Cortex of kidney (tissue), 1 donor: ENCODE measurements at places on chromosomes 1 and 21.

GRCh38 chr1:12600880-12601633 lies 17.0 kb downstream of the DHRS3 start:
- no peak for DNase-seq

DNA sequence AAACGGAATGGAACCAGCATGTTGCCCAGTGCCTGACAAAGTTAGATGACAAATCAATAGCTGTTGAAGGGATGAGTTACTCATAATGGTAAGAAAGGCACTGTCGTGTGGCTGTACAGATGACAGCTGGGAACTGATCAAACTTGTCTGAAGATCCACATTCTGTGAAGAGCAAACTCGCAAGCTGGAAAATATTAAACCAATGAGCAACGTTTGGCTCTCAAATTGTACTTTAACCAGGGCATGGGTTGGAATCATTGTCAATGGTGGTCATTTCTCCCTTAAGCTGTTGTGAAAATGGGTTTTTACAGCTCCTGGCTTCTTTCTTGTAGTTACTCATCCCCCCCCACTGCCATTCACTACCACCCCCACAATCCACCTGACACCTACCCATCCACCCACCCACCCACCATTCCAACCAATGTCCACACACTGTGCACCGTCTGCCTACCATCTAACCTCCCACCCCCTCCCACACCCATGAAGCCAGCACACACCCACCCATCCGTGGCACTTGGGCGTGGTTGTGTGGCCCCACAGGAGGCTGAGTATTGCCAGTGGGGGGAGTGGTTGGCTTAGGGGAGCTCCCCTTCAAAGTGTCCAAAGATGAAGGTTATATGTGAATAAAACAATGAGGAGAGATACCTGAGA lies 46.7 kb downstream of the CLDN14 start:
- no peak for DNase-seq

DNA sequence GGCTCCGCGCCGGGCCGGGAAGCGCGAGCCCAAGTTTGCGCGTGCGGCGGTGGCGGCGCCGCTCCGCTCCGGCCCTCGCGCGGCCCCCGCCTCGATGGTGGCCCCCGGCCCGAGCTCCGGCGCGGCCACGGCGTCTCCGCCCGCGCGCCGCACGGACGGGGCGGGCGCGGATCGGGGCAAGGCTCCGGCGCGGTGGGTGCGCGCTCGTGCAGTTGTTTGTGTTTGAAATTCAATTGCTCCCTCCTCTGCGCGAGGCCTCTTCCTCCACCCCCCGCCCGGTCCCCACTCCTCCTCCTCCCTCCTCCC lies at the start of gene HDGF:
TSS of gene HDGF (minus strand) at position 225 of the 306 bp plus-strand sequence. CDS start 246 bp downstream, outside the sequence.
- no peak for DNase-seq

DNA sequence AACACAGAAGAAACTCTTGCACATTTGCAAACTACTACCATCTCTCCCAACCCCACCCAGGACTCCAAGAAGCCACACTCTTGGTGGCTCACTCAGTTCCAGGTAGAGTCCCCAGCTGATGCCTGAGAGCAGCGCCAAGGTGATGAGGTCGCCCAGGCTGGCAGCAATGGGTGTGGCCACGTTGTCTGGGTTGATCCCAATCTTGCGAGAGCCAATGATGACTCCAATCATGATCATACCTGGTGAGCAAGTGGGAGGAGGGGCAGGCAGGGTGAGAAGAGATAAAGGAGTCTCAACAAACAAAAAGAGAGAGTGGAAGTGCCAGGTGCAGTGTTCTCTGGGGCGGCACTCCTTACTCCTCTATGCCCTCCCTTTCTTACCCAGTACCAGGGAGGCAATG lies 14.4 kb downstream of the SLC41A1 start:
- no peak for DNase-seq

- DNase-seq = no peak
Measured at GRCh38 chr1:10108134-10108663, 75.4 kb downstream of the UBE4B start.

DNA sequence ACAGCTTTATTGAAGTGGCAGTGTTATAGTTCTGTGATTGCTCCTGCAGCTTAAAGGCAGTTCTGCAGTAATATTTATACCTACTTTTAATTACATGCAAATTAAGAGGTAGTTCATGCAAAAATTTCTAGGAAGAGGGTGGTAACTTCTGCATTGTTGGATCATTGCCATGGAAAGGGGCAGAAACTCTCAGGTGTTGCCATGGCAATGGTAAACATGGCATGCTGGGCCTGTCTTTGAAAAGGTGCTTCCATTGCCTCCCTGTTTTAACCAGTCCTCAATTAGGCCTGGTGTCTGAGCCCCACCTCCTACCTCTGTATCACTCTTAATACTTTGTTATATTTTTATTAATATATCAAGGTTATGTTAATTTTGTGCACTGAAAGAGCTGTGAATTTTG lies 104.7 kb downstream of the DISC1 start:
- DNase-seq = no peak

DNA sequence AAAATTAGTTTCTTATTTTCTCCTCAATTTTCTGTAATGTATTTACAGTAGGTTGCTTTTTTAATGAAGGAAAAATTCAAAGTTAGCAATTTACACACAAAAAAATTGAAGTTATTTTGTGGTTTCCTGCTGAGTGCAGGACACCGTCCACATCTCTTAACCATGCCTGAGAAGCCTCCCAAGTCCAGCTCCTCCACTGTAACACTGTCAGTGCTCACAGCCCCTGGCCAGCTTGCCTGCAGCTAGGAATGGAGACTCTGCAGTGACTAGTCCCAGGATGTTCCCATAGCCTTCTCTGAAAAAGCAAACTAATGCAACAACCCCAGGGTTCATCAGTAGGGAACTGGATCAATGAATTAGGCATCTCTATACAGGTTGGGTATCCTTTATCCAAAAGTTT lies 3.5 kb downstream of the A3GALT2 start:
- DNase-seq = no peak

DNA sequence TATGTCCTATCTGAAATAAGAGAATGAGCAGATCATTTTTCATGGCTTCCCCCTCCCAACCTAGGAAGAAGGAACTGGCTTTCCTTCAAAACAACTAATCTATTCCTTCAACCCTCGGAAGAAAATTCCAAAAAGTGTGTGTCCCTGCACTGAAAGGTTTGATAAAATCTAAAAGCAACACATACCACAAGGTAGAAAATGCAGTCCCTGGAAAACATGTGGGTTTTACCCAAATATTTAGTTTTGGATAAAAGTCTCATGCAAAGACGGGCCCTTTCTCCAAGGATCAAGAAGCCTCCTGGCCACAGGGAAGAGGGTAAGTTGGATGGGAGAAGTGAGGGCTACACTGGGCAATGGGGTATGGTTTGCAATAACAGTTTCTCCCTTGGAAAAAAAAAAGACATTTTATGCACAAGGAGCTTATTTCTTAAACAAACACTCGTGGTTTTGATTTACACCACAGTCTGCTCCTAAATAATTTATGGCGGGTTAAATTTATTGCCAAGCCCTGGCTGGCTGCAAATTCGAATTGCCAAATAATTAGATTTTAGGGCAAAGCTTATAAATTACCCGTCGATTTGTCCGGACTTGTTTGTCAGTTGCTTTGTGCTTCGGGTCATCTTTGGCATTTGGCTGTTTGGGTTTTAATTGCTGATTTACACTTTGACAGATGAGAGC lies 28.9 kb downstream of the ERI3 start:
- DNase-seq = no peak

GRCh38 chr1:234398849-234399381 lies 25.7 kb downstream of the COA6 start:
- no peak for DNase-seq

GRCh38 chr1:163561580-163562295 lies 240.0 kb downstream of the NUF2 start:
- DNase-seq = no peak

DNA sequence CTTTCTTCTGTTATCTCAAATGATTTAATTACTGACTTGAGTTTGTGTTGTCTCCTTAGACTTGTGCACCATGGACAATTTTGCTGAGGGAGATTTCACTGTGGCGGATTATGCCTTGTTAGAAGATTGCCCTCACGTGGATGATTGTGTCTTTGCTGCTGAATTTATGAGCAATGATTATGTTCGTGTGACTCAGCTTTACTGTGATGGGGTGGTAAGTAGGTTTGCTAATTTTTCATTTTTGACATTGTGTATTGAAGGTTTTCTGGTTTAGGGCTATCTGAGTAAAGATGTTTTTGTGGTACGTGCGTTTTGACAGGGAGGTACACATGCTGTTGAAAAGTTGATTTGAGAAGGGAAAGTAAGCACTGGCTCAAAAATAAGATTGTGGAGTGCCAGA lies 14.1 kb downstream of the TTC3 start:
- DNase-seq = no peak

GRCh38 chr1:70210820-70211219 lies 5.4 kb upstream of the LRRC40 start:
- no peak for DNase-seq

GRCh38 chr1:63593303-63593885 lies at the start of gene PGM1:
TSS of gene PGM1 (plus strand) at chr1:63593411. CDS start at chr1:63593489, 78 bp downstream.
- no peak for DNase-seq

DNA sequence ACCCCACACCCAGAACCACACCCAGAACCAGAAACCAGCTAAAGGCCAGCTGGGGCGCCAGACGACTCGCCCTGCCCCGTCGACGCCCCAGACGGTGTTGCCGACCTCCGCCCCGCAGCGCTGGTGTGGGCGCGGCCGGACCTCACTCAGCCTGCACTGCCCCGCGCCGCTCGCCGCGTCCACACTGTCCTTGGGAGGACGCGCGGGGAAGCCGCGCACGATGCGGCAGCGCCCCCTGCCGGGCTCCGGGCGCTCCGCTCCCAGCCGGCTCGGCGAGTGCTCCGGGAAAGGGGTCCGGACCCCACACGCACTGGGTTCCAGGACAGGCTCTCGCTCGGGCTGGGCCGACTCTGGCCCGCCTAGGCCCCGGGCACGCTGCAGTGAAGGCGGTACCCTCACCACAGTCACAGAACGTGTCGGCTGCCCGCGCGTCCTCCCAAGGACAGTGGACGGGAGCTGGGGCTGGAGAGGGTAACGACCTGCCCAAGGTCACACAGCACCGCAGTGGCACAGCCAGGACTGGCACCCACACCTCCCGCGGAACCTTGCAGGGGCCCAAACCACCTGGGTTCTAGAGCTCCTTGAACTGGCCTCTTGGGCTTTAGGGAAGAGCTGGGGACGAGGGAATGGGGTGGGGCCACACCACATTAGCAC lies 90.2 kb downstream of the DMRTA2 start:
- no peak for DNase-seq

- no peak for DNase-seq
Measured at GRCh38 chr1:186188004-186188539, 187.0 kb downstream of the TPR start.

DNA sequence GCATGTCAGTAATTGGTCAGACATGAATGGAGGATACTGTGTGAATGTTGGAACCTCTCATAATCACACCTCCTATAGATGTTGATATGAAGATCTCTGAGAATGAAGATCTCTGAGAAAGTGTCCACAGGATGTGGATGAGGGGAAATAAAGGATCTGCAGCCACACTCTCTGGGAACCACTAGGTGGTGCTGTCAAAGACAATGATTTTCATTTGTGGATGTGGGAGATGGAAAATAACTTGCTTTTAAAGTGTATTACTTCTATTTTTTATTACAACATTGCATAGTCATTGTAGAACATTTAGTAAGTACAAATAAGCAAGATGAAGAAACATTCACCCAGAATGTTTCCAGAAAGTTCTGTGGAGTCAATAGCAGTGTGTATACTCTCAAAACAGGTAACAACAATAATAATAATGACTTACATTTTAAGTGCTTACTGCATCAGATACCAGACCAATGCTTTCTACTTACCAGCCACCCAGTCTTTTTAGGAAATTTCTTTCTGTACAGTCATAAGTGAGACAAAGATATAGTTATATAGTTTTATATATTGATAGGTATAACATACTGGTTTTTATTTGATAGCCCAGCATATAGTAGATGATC lies 128.2 kb downstream of the ATG4C start:
- no peak for DNase-seq

GRCh38 chr1:234599617-234600417 lies 10.2 kb downstream of the IRF2BP2 start:
- DNase-seq = peak; percentile 88

DNA sequence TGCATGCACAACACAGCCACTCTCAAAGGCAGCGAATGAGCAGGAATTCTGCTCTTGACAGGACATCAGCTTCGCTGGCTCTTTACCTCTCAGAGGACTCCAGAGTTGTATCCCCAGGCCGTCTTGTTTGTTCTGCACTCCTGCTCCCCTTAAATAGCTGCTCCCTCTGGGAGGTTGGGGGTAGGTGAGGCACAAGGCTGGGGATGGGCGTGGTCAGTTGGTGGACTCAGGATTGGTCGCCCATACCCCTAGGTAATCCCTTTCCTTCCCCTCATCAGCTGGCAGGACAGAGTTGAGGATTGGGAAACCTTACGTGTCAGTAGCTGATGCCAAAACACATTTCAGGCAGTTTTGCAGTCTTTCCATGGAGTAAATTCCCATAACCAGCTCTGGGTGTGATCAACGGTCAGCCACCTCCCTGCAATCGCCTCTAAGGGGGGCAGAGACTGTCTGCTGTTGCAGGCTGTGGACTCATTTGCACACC lies at the start of gene PLA2G2A:
TSS of gene PLA2G2A (minus strand) at position 125 of the 484 bp plus-strand sequence. CDS start 845 bp downstream, outside the sequence.
- DNase-seq = no peak

- no peak for DNase-seq
Measured at GRCh38 chr1:205775717-205776056, 405 bp upstream of the RAB29 start.

DNA sequence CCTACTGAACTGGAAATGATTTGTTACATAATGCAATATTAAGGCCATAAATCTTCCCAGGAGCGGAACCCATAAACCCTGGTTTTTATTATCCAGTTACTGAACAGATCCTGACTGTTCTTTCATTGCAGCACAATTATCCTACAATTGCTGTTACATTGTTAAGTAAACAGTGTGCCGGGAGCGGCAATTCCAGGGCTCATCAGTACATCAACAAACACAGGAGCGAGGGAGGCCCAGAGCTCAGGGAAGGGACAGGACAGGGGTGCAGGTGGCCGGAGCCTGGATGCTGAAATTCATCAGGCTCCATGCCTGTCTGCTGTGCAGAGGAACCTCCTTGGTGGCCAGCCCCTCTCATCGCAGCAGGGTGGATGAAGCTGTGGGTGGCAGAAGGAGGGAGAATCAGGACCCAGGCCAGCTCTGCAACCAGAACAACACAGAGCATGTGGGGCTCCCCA lies 544.7 kb downstream of the NPHP4 start:
- DNase-seq = no peak

DNA sequence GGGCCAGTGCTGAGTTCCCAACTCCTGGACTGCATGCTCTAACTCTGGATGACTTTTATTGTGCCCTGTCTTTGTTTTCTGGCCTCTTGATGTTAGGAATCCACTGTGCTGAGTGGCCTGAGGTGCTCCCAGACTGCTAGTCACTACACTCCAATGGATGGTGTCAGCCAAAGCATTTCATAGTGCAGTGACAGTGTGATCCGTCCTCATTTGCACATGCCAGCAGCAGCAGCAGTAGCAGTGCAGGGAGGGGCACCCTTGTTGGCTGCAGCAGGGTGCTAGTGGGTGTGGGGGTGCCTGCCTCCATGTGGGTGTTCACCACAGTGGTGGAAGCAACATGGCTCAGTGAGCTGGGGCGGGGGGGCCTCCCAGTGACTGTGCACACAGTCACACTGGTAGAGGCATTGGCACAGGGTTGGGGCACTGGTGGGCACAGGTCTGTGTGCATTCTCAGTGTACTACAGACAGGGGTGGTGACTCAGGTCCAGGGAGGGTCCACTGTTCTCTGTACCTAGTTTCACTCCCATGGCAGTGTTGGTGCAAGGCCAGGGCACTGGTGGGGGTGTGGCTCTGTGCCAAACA lies 214.0 kb downstream of the ZC3H11B start:
- no peak for DNase-seq

- DNase-seq = no peak
Measured at GRCh38 chr21:25573409-25574206, 33.7 kb downstream of the MRPL39 start.

GRCh38 chr1:223849352-223850254 lies 3.9 kb upstream of the TP53BP2 start:
- DNase-seq = no peak
